ENCODE measurements at places on chromosomes 16 and 17.

GRCh38 chr17:61223725-61224124 is 175.9 kb upstream of the TBX2 start:
- no peak for DNase-seq

GRCh38 chr17:10031127-10031526 is 126.1 kb upstream of the RCVRN start:
- DNase-seq: no peak

GRCh38 chr17:15492791-15493692 is 25.6 kb upstream of the CDRT4 start:
- no peak for DNase-seq

- no peak for DNase-seq
These were observed 83.5 kb downstream of the XYLT1 start for GRCh38 chr16:17387256-17387655.

GRCh38 chr17:19260958-19261357 is 23.8 kb downstream of the EPN2 start:
- no peak for DNase-seq

GRCh38 chr17:80696456-80696855 is 151.8 kb downstream of the RPTOR start:
- no peak for DNase-seq

DNA sequence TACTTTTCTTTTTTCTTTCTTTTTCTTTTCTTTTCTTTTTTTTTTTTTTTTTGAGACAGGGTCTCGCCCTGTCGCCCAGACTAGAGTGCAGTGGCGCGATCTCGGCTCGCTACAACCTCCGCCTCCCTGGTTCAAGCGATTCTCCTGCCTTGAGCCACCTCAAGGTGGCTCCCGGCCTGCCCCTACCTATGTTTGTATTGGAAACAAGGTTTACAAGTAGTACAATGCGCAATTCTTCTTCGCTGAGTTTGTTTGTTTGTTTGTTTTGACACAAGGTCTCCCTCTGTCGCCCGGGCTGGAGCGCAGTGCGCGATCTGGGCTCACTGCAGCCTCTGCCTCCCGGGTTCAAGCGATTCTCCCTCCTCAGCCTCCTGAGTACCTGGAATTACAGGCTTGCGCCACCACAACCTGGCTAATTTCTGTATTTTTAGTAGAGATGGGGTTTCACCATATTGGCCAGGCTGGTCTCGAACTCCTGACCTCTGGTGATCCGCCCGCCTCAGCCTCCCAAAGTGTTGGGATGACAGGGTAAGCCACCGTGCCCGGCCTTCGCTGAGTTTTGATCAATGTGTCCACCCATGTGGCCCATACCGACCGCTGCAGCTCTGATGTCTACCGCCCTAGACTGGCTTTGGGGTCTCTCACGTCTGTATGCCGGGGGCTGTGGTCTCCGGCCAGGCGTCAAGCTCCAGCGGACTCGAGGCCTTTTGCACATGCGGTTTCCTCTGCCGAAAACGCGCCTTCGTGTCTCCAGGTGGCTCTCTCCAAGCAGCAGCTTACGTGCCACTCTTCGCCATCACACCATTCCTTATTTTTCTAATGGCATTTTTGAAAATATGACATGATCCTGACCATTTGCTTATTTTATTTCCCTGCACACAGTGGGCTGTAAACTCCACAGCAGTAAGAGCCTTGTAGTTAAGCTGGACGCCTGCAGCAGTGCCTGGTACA is 1.1 kb upstream of the YBX2 start:
- no peak for DNase-seq

- DNase-seq: no peak
These were observed 14.5 kb upstream of the RNF222 start for GRCh38 chr17:8412089-8412488.

DNA sequence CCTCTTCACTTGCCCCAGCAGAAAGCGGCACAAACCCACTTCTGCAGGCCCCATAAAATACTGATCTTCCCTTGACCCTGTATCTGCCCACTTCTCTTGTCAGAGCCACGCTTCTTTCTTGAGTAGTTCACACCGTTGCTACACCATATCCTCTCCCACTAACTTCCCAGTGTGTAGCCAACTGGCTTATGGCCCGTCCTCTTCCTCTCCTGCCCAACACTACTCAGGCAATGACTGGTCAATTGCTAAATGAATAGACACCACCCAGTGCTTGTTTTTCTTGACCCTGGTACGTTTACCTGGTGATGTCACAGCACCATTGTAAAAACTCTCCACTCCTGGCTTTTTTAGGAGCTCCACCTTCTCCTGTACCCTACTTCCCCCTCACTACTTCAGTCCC is 86.9 kb downstream of the NDEL1 start:
- DNase-seq: no peak

Data from NCI-H1436 treated with DMSO at 0.1 percent for 48 hours (cell line).